ENCODE measurements at places on chromosomes 5 and 9. TPM values are rescaled to one million over a fixed set of nuclear protein-coding genes. Genes with fewer than 3 reads are reported as not detected.

DNA sequence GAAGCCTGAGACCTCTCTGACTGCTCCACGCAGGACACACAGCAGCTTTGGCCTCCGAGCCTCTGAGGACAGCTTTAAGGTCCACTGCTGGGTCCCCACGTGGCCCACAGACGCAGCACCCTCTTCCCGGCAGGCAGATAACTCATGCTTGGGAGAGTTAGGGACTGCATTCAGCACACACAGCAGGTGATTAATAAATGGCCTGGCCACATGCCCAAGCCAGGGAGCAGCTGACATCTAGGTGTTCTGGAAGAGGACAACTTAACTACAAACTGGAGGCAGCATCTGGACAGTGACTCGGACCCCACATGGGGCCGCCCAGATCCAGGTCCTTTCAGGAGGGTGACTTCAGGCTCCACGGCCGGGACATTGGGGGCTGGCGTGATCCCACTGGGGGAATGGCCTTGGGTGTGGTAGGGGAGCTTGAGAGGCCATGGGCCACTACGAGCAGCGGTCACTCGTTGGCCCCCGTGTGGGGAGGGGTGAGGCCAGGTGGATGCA lies 11.3 kb downstream of the NINJ1 start:
- no peak for DNase-seq

DNA sequence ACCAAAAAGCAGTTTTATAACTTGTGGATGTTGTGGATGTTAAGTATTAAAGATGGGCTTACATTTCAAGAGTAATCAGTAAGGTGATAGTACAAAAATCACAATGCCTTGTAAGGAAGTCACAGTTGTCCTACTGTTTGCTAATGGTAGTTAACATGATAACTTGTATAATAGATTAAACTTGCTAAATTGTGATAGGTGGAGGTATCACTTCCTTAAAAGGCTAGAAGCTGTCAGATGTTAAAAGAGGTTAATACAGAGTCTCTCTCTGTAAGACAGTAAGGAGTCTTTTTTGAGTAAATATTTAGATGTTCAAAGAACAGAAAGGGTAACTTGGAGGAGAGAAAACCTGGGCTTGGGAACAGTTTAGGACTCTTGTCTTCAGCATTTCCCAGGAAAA lies 14.2 kb upstream of the MACIR start:
- no peak for DNase-seq

GRCh38 chr9:68983008-68983411 lies 30.9 kb downstream of the PRKACG start:
- no peak for DNase-seq

DNA sequence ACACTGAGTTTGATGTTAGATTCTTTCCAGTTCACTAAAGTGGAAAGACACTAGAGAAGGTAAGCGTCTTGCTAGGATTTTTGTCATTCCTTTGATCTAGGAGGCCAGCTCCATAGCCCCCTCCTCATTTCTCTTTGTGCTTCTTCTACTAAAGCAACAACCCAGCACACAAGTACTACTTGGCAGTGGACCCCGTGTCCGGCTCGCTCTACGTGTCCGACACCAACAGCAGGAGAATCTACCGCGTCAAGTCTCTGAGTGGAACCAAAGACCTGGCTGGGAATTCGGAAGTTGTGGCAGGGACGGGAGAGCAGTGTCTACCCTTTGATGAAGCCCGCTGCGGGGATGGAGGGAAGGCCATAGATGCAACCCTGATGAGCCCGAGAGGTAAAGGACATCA lies 76.6 kb upstream of the WWC1 start:
- no peak for DNase-seq

- DNase-seq, result no peak
These were observed 1.2 kb downstream of the PRRT1B start for GRCh38 chr9:131546336-131547084.

- DNase-seq, result no peak
These were observed 253.9 kb upstream of the RGMB start for GRCh38 chr5:98519571-98519970.

- DNase-seq, result no peak
These were observed 48.9 kb upstream of the SPIN1 start for GRCh38 chr9:88339317-88339716.

CLIC3 gene
- 6.2 TPM for total RNA-seq

APBA1 gene
- total RNA-seq, result 3.0 TPM

WDR41 gene
- 171 TPM for total RNA-seq

SPAG8 gene
- total RNA-seq, result 2.4 TPM

Measured in G401 (cell line).